Activated T-cell treated with anti-CD3 and anti-CD28 coated beads, Interleukin-2, amount 50 U/mL, for 72 hours (primary cell): ENCODE measurements at places on chromosomes 1 and 21. TPM values are rescaled to one million over a fixed set of nuclear protein-coding genes. Genes with fewer than 3 reads are reported as not detected.
A peak's percentile ranks its signal among the peaks of the same experiment; 100 is the strongest.

DNA sequence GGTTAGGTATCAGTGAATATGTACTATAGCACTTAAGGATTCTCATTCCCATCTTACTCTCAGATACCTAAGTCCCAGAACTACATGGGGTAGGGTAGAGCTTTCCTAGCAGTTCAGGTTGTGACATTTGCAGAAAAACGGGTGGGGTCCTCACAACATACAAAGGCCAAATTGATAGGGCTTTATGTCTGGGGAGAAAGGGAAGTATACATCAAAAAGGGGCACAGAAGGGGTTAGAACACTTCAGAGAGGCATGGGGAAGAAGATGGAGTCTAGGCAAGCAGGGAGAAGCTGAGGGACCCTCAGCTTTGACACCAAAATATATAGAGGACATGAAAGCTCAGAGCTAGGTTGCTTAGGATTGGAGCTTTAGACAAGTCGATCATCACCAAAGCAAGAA, 3.6 kb downstream of the UROD start:
- H3K27ac ChIP-seq: no peak overlapping the region
- no peak for DNase-seq
- no peaks in the 10 kb centered on the region for H3K27me3 ChIP-seq
- H3K4me1 ChIP-seq: peaks cover 33% of the 10 kb centered on the region
- H3K36me3 ChIP-seq: no peaks in the 10 kb centered on the region
- H3K4me3 ChIP-seq: no peak overlapping the region

GRCh38 chr1:3676581-3677470, 24.5 kb downstream of the TP73 start:
- DNase-seq: no peak
- no peak overlapping the region for H3K4me3 ChIP-seq
- H3K27ac ChIP-seq: no peak overlapping the region
- H3K4me1 ChIP-seq: peaks cover 21% of the 10 kb centered on the region
- no peaks in the 10 kb centered on the region for H3K36me3 ChIP-seq
- peaks cover 11% of the 10 kb centered on the region for H3K27me3 ChIP-seq

GRCh38 chr1:248793592-248793991, 32.1 kb downstream of the SH3BP5L start:
- H3K4me3 ChIP-seq: no peak overlapping the region
- H3K36me3 ChIP-seq: peaks cover 6% of the 10 kb centered on the region
- peaks cover 16% of the 10 kb centered on the region for H3K27me3 ChIP-seq
- no peak overlapping the region for H3K27ac ChIP-seq
- peak; percentile 19 for DNase-seq

- no peak for DNase-seq
- no peaks in the 10 kb centered on the region for H3K4me1 ChIP-seq
- no peaks in the 10 kb centered on the region for H3K27me3 ChIP-seq
- no peak overlapping the region for H3K27ac ChIP-seq
Measured at GRCh38 chr1:43473463-43473862, 19.7 kb upstream of the HYI start.

GRCh38 chr1:114388432-114389003, 122.5 kb downstream of the TRIM33 start:
- peak overlapping the region; percentile 30 for H3K27ac ChIP-seq
- H3K4me1 ChIP-seq: peaks cover 16% of the 10 kb centered on the region
- H3K4me3 ChIP-seq: no peak overlapping the region
- no peak for DNase-seq

Gene SPATA45
- not detected for total RNA-seq

Gene CLCA1
- total RNA-seq: not detected

Gene TMPRSS2
- total RNA-seq: not detected

Gene NUP210L
- 0.07 TPM for total RNA-seq

Gene KLHDC8A
- not detected for total RNA-seq
